NCI-H82 (cell line): ENCODE measurements at places on chromosomes 1 and 21.

- peak; percentile 60 for DNase-seq
Observed at GRCh38 chr1:6785728-6786505, 663 bp downstream of the CAMTA1 start.

GRCh38 chr1:47870946-47871676 lies 126.1 kb downstream of the TRABD2B start:
- peak; percentile 82 for DNase-seq

DNA sequence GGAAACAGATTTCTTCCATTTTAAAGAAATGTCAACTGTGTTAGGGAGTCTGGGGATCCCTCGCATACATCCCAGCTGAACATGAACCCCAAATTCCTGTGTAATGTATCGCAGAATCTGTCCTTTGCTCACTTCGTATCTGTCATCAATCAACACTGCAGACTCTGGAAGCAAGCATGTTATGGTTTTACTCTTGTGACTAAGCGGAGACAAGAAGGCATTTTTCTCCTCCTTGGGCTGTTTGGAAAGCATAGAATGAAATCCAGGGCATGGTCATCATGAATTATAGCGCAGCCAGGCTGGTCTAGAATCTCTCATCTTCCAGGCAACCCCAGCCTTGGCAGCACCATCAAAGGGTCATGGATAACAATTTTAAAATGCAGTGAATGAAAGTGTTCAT lies 290.2 kb downstream of the KIF26B start:
- no peak for DNase-seq

- peak; percentile 14 for DNase-seq
Observed at GRCh38 chr1:37189111-37189510, 154.8 kb upstream of the GRIK3 start.

DNA sequence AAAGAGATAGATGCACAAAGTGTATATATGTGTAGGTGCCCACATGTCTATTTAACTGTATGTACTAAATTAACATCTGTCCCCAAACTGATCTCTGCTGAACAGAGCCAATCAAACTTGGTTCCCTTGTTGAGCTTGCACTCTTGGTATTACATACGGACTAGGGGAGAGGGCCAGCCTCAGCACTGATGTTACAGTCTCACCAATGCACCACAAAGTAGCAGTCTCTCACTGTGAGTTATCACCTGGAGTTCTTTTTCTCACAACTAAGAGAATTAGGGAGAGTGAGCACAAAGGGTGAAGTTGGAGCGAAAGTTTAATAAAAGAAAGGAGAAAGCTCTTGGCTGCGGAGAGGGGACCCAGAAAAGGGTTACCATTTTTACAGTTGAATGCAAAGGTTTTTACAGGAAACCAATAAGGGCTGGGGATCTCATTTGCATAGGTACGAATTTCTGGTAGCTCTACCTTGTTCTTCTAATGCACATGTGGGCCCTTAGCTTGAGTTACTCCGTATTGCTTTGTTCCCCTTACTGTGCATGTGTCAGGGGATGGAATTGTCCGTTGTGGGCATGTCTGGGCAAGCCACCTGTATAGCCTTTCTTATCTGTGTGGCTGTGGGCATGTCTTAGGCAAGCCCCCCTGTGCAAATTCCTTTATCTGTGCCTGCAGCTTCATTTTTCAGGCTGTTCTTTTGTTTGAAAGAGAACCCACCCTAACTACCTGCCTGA lies 13.3 kb upstream of the CHI3L2 start:
- DNase-seq = no peak

- peak; percentile 13 for DNase-seq
Observed at GRCh38 chr1:115977499-115978258, 1.4 kb downstream of the SLC22A15 start.

- DNase-seq = no peak
Observed at GRCh38 chr1:80645621-80646020, 1155.1 kb upstream of the ADGRL2 start.

DNA sequence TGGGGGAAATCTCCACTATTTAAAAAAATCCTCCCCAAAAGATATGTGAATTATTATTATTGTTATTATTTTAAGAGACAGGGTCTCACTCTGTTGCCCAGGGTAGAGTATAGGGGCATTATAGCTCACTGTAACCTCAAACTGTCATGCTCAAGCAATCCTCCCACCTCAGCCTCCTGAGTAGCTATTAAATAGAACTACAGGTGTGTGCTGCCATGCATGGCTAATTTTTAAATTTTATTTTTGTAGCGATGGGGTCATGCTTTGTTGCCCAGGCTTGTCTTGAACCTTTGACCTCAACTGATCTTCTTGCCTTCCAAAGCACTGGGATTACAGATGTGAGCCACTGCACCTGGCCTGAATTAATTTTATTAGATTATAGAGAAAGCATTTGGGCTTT lies 116.8 kb downstream of the RABGAP1L start:
- peak; percentile 18 for DNase-seq

DNA sequence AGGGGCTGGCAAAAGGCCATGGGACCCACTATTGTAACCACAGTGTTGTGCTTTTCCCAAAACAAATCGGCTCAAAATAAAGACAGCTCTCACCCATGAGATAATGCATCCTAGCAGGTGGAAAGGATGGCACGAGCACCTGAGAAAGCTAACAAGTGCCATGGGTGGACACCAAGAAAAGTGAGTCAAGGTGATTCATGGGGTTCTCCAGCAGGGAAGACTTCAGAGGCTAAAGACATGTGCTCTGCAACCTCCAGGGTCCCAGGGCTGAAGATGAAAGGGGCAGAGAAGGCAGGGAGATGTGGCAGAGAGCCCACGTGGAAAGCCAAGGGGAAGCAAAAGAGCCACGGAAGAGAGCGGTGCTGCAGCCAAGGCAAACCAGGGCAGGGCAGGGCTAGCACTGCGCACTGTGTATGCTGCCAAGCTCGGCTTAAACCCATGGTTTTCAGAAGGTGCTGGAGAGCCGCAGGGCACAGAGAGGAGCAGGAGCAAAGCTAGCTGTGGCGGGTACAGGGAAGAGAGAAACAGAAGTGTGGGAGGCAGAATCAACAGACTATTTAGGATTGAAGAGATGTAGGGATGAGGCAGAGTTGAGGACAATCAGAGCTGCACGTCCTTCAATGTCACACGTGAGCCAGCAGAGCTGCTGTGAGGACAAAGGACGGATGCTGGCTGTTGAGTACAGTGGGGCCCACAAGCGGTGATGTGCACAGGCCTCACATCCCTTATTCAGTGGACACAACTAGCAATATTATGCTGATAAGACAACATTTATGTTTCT lies 41.8 kb upstream of the C1orf198 start:
- no peak for DNase-seq

DNA sequence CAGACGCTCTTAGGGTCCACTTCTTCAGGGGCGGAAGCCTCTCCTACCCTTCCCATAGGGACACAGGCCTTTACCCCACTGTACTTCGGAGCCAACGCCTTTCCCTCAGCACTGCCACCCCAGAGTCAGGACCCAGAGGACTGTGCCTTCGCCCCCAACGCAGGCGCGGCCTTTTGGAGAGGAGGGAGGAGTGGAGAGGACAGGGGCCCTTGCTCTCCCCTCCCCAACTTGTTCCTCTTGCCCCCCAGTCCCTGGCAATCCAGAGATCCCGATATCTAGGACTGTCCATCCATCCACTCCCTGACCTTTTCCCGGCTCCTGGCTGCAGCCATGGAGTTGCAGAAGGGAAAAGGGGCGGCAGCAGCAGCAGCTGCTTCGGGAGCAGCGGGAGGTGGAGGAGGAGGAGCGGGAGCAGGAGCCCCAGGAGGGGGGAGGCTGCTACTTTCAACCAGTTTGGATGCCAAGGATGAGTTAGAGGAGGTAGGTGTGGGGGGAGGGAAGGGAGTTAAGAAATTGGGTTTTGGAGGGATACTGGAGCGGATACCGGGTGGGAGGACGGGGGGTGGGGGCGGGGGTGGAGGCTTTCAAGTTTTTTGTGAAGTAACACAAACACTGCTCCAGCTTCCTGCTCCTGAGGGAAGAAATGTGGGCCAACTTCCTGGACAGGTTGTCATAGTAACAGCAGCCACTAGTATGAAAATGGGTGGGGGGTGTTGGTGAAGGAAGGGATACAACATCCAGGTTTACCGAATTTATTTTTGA lies 636 bp downstream of the INTS3 start:
- peak; percentile 67 for DNase-seq

DNA sequence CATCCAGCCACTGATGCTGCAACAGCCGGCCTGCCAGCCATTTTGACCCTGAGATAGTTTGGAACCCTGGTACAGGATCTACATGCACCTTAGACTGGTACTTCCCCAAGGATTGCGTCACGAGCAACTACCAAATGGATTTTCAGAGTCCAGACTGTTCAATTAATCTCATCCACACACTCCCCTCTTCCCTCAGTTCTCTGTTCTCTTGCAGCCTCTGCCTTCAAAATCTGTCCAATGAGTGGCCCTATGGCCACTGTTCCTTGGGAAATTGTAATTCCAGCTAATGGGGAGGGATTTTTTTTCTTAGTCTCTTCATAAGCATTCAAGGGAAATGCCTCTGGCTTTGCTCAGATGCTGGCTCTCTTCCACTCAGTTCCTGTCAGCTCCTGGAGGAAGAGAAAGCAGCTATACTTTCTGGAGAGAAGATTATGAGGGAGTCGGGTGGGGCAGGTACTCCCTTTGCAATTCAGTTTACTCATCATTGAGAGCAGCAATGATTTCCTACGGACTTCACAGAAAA lies 19.8 kb upstream of the UAP1 start:
- DNase-seq = no peak

GRCh38 chr21:34594566-34595234 lies 20.2 kb downstream of the RCAN1 start:
- no peak for DNase-seq

DNA sequence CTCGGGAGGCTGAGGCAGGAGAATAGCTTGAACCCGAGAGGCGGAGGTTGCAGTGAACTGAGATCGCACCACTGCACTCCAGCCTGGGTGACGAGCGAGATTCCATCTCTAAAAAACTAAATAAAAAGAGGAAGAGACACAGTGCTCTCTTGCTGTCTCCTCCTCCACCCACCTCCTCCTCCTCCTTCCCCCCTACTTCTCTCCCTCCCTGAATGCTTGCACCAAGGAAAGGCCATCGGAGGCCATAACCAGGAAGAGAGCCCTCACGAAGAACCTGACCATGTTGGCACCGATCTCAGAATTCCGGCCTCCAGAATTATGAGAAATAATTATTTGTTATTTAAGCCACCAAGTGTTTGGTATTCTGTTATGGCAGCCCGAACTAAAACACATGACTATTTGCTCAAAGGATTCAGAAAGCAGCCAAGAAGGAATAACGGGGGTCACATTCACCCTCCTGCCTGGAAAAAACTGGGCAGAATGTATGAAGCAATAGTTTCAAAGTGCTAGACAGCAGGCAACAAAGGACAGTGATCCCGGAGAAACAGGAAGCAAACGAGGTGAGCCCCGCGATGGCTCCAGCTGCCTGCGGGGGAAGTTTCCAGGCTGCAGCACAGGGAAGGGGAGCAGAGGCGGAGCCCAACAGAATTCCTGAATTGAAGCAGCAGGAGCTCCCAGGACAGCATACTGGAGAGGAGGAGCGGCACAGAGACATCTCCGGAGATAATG lies 35.8 kb downstream of the LDLRAD1 start:
- peak; percentile 23 for DNase-seq

GRCh38 chr1:12112711-12113161 lies 49.6 kb downstream of the TNFRSF8 start:
- no peak for DNase-seq

DNA sequence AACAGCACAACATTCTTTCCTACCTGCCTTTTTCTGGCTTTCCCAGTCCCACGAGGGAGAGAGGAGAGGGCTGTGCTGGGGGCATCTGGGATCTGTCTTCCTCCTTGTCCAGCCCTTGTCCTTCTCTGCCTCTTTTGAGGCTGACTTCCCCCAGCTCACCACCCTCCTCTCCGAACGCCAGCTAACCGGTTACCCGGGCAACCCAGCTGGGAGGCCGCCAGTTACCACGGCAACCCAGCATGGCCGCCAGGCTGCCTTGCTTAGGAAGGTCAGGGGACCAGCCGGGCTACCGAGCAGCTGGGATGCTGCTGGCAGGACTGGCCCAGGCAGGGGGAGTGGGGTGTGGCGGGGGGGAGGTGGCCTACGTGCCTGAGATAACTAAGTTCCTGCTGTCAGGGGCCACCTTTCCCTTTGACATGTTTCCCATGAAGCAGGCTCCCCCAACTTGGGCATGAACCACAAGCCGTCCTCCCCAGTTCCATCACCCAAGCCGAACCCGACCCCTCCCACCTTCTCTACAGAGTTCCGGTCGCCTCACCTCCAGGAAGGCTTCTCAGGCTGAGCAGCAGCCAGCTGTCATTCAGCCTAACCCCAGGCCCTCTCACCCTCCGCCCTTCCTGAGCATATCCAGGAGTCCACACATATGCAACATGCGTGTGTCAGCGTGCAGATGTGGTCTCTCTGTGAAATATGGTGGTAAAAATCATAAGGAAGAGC lies 8.7 kb downstream of the PLEKHA6 start:
- peak; percentile 78 for DNase-seq

GRCh38 chr1:211587123-211587522 lies 8.2 kb upstream of the SLC30A1 start:
- DNase-seq = no peak

GRCh38 chr1:228022571-228023293 lies 15.9 kb downstream of the WNT3A start:
- DNase-seq = no peak

GRCh38 chr1:220726634-220727033 lies 21.5 kb upstream of the MTARC2 start:
- peak; percentile 16 for DNase-seq

DNA sequence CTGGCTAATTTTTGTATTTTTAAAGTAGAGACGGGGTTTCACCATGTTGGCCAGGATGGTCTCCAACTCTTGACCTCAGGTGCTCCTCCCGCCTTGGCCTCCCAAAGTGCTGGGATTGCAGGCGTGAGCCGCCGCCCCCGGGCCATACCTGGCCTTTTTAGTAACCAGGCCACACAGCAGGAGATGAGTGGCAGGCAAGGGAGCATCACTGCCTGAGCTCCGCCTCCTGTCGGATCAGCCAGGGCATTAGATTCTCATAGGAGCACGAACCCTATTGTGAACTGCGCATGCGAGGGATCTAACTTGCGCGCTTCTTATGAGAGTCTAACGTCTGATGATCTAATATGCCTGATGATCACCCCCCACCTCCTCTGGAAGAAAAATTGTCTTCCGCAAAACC lies 308.7 kb upstream of the PRMT6 start:
- no peak for DNase-seq

GRCh38 chr1:64242895-64243756 lies 39.7 kb downstream of the UBE2U start:
- DNase-seq = peak; percentile 79

GRCh38 chr1:203628201-203629015 lies 1.8 kb downstream of the ATP2B4 start:
- peak; percentile 56 for DNase-seq

GRCh38 chr1:200307755-200308066 lies 102.1 kb downstream of the ZNF281 start:
- DNase-seq = no peak

- no peak for DNase-seq
Observed at GRCh38 chr1:195275710-195276109, 1332.5 kb downstream of the KCNT2 start.

DNA sequence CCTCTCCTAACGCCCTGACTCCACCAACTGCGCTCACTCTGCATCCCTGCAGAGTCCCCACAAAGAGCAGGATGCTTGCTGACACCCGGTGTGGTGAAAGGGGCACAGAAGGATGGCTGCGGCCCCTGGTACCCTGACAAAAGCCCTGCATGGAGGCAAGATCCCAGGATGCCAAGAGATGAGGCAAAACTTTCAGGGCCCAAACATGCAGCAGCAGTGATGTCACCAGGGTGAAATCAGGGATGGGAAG lies 36.6 kb downstream of the SLC9A1 start:
- DNase-seq = no peak
